CD4-positive, alpha-beta T cell (primary cell): ENCODE measurements at places on chromosomes 13 and 19.

DNA sequence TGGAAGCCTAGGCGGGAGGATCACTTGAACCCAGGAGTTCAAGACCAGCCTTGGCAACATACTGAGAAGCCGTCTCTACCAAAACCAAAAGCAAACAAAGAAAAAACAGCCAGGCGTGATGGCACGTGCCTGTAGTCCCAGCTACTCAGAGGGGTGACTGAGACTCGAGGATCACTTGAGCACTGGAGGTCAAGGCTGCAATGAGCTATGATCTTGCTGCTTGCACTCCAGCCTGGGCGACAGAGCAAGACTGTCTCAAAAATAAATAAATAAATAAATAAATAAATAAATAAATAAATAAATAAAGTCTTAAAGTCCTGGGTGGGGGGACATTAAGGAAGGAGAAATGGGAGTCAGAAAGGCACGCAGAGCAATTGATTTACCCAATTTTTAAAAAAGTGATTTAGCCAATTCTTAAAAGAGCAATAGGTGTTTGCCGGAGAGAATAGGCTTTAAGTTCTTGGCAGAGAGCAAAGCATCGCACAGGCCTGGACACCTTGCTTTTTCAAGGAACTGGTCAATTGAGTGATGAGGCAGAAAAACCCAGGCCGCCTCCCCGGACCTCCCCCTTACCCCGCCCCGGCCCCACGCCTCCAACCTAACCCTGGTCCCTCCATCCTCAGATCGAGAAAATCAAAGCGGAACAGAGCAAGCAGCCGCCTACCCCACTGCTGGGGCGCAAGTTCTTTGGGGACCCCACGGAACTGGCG is 9.5 kb upstream of the SHKBP1 start:
- peak; percentile 9 for DNase-seq

GRCh38 chr13:40352380-40352778 is 314.1 kb downstream of the FOXO1 start:
- no peak for DNase-seq

GRCh38 chr19:34676697-34677385 is at the start of gene SCGB2B2:
Gene SCGB2B2 (minus strand): TSS chr19:34677159. CDS start chr19:34594563, 82,596 bp downstream.
- no peak for DNase-seq

DNA sequence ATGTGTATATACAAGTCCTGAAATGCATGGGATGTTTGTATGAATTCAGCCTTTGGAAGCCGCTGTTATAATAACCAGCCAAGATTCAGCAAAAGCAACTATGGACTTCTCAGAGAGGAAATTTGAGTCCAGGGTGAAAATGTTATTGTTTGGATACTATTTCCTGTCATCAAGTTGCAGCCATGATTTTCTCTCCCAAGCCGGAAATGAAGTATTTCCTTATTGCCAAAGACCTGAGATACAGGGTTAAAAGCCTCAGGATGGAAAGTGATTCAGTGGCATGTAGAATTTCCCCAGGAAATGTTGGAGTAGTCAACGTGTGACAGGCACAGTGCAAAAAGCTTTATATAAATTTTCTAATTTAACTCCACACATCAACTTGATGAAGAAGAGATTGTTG is 133.9 kb downstream of the IRS2 start:
- no peak for DNase-seq

DNA sequence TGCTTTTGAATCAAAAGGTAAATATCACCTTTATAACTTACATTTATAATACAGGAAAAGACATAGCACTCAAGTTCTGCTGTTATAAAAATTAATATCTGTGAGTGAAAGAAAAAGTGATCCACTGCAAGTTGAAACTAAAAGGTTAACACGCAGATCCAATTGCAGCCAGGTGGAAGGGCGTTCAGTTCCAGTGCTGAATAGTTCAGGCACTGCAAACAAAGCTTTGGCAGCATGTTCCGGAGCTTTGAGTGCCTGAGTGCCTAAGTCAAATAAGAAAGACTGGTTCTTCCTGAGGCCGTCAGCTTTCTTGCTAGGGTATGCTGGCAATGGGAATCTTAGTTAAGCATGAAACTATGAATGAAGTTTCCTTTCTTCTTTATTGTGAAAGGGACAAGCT is 200.3 kb downstream of the LMO7 start:
- DNase-seq: no peak
